ENCODE measurements at places on chromosomes 3 and 15.

GRCh38 chr3:107997671-107998070 lies 93.2 kb downstream of the CD47 start:
- no peak for DNase-seq

GRCh38 chr3:44104668-44105321 lies 136.9 kb upstream of the TOPAZ1 start:
- peak; percentile 95 for DNase-seq

GRCh38 chr3:43855674-43856299 lies 165.0 kb downstream of the ABHD5 start:
- peak; percentile 49 for DNase-seq

GRCh38 chr3:160941885-160942494 lies 163.2 kb downstream of the B3GALNT1 start:
- peak; percentile 45 for DNase-seq

- peak; percentile 89 for DNase-seq
Observed at GRCh38 chr3:101950510-101950909, 101.2 kb downstream of the NFKBIZ start.
